ENCODE measurements at places on chromosomes 2 and 18.
A peak's percentile ranks its signal among the peaks of the same experiment; 100 is the strongest.

DNA sequence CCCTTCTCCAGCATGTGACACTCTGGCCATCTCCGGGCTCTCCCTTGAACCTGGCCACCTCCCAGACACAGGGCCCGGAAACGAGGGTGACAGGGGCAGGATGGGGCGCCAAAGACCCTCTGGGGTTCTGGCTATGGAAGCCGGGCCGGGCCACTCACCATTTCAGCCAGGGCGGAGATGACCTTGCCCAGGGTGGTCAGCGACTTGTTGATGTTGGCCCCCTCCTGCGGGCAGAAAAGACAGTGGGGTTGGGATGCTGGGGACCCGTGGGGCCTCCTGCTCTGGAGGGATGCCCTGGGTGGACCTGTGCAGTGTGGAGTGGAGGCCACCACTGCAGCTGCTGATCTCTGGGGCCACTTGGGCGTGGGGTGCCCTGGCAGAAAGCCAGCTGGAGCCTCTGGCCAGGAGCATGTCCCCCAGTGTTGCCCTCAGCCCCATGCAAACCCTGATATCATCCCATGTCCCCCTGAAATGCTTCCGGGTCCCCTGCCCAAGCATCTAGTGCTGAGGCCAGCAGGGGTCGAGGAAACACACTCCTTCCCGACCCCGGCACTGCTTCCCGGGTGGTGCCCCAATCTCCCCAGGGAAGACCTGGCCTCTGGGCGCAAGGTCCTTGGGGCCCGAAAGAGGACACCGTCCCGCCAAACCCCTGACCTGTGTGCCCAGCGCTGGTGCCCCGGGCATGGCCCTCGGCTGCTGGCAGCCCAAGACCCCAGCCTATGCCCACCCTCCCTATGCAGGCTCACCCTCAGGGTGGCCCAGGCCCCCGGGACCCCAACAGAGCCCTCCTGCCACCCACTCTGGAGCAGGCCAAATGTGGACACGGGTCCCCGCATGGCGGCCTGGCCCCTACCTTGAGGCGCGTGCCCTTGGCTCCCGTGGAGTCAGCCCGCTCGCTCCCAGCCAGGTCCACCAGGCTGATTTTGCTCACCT lies 36.9 kb downstream of the KIF1A start:
- no peak for DNase-seq

- DNase-seq: no peak
Measured at GRCh38 chr2:69088466-69088865, 75.5 kb downstream of the ANTXR1 start.

GRCh38 chr2:23767876-23768621 lies 158.9 kb downstream of the ATAD2B start:
- DNase-seq: no peak

DNA sequence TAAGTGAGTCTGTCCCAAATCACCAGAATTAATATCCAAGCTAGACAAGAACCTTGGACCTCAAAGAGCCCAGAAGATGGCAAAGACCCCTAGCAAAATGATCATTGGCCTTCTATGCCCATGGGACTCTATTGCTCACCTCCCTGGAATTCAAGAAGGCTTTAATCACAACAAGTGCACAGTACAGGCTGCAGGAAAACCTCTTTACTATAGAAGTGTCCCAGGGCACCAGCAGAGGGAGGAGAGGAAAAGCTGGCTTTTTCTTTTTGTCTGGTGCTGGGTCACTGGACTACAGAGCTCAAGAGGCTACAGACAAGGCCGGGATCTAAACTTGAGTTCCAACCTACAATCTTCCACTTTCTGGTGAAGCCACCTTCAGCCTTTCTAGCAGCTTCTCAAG lies 88.3 kb upstream of the PPP1CB start:
- DNase-seq: no peak

- DNase-seq: no peak
Measured at GRCh38 chr18:13099113-13099512, 108.0 kb downstream of the CEP192 start.

DNA sequence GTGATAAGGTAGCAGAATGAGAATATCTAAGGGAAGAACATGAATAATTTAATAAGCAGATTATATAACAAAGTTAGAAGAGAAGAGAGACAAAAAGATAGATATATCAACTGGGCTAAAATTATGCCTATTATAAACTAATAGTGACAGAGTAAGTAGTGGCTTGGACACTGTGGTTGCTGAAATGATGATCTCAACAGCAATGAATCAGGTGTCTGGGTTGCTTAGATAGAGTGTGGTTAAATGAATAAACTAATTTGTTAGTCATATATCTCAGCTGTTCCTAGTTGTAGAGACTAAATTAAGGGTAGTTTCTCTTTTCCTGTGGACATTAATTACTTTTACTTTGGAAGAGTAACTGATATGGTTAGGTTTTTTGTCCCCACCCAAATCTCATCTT lies 1485.4 kb upstream of the CELF4 start:
- DNase-seq: no peak

GRCh38 chr2:235911633-235912233 lies 256.5 kb downstream of the GBX2 start:
- no peak for DNase-seq

- no peak for DNase-seq
Measured at GRCh38 chr18:3706279-3707097, 256.5 kb downstream of the TGIF1 start.

- DNase-seq: no peak
Measured at GRCh38 chr2:239507576-239508258, 106.9 kb upstream of the HDAC4 start.

- no peak for DNase-seq
Measured at GRCh38 chr2:62501794-62502500, 4.0 kb downstream of the TMEM17 start.

DNA sequence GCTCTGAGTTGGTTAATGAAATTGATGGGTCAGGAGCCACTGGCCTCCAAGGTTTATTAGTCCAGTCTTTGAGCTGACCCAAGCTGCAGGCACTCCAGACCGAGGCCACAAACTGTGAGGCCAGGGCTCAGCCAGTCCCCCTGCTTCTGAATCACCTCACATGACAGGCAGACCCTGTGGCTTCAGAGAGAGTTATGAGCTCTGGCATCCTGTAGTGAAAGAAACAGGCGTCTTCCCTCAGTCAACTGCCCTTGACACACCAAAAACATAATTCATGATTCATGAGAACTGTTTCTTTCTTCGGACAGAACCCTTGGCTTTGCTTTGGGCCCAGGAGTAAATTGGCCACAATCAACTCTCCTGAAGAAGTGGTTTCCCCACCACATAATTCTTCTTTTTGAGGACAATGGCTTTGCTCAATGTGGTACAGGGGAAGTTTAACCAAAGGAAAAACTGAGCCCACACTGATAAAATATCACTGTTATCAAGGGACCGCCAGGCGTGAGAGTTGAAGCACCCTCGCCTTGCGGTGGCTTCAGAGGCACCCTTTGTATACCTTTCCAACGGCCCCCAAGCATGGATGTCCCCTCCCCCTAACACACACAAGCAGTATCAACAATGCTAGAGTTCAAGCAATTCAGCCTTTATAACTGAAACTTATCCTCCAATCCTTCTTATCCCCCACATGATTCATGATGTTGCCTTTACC lies 226.9 kb downstream of the CYRIA start:
- DNase-seq: no peak

DNA sequence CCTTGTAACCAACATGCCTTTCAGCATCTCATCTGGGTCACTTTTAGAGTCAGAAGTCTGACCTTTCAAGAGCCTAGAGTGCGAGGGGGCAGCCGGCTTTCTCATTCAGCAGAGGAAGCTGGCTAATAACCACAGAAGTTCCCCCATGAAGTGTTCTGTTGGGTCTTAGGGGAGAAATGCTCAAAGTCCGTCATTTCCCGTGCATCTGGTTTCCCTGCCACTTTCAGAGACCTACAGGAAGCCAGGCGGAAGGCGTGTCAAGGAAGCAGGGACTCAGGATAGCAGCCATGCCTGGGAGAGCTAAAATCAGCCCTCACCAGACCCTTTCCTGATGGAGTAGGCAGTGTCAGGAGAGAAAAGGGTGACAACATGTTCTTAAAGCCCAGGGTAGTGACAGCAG lies 301.8 kb upstream of the ID2 start:
- no peak for DNase-seq

DNA sequence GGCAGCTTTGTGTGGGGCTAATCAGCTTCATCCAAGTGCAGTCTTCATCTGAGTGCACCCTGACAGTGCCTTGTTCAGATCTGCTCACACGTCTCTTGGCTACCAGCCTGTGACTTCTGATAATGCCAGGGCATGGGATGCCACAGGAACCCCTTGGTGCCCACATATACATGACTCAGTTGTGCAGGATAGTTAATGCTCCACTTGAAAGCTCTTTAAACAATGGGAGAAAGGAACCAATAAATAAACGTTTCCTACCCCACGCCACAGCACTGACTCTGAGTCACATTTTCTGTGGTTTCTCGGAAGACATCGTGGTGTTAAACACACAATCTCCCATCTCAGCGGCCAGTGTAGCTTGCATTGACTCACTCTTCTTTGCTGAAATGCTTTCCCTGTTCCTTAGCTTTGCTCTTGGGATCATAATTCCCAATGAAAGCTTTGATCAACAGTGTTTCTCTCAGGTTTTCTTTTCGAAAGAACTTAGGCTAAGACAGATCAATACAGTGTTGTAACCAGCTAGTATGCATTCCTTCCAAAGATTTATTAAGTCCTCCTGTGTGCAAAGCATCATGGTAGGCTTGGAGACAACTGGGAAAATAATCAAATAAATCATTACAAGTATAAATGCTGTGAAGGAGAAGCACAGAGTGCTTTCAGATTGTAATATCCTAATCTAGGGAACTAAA lies 142.0 kb downstream of the COPS8 start:
- no peak for DNase-seq

- peak; percentile 25 for DNase-seq
Measured at GRCh38 chr2:26185954-26186770, 13.3 kb downstream of the GAREM2 start.

- DNase-seq: no peak
Measured at GRCh38 chr18:68152770-68153169, 562.1 kb downstream of the TMX3 start.

DNA sequence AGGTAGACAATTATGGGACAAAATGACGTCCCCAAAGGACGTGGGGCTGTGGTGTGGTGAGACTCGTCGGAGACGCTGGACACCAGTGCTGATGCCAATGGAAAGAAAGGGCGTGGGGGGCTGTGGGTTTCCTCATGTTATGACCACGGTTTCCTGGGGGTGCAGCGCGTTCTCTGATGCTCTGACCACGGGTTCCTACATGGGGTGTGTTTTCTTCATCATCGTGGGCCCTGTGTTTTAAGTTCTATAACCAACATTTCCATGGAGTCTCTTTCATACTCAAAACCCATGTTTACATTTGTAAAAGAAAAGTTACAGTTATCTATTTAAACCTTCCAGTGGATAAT lies 141.6 kb downstream of the RTP5 start:
- DNase-seq: no peak

DNA sequence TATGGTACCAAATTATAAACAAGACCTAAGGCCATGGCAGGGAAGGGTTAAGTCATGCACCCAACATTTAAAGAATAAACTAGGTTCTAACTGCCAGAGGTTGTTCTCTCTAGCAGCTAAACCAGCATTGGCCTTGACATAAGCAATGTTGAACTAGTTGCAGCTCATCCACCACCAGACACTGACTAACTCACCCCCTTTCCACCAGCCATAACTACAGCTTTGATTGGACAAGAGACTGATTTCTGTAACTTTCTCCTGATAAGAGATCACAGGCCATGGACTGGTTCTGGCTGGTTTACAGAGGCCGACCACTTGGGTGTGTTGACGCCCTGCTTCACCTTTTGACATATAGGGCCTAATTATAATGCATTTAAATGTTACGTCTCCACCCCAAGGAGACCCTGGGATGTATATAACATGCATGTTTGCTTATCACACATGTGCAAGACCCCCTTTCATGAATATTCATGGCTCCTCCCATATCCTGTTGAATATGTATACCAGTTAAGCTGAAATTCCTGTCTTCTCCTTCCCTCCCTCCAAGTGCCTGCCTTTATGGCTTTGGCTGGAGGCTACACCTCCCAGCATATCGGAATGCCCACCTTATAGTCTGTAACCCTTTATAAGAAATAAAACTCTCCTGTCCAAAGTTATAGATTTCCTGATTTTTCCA lies 75.9 kb downstream of the MRPS9 start:
- DNase-seq: no peak
